ENCODE measurements at places on chromosomes 2 and 18. TPM values are rescaled to one million over a fixed set of nuclear protein-coding genes. Genes with fewer than 3 reads are reported as not detected.

GKN1 gene
- total RNA-seq = not detected

CHCHD5 gene
- total RNA-seq = 11.7 TPM

ABCB11 gene
- 0.29 TPM for total RNA-seq

FAM228B gene
- 5.3 TPM for total RNA-seq

NDUFS1 gene
- 65.7 TPM for total RNA-seq

L3MBTL4 gene
- total RNA-seq = 29.9 TPM

HDLBP gene
- total RNA-seq = 263 TPM

EGR4 gene
- not detected for total RNA-seq

DNA sequence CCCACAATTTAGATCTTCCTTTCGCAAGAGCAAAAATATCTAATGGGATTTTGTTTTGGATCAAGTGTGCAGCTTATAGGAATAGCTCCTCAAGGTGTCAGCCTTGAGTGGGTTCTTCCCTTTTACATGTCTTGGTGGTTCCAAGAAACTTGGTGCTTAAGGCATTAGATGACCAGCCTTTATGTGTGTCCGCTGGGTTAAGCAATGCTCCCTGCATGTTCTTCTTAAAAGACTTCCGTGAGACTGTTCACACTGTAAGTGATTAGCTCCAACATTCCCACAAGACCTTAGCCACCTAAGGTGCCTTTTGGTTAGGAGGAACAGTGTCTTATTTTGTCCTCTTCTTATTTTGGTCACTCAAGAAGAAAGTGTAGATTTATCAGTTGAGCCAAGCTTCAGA, 44.3 kb upstream of the GPR39 start:
- no peak overlapping the region for H3K4me3 ChIP-seq
- H3K27me3 ChIP-seq = peaks cover 3% of the 10 kb centered on the region
- no peak for DNase-seq
- no peak overlapping the region for H3K27ac ChIP-seq
- H3K36me3 ChIP-seq = no peaks in the 10 kb centered on the region

- no peak overlapping the region for H3K4me3 ChIP-seq
- DNase-seq = no peak
- no peaks in the 10 kb centered on the region for H3K4me1 ChIP-seq
- no peaks in the 10 kb centered on the region for H3K27me3 ChIP-seq
- H3K27ac ChIP-seq = no peak overlapping the region
These were observed 350.2 kb downstream of the RIT2 start for GRCh38 chr18:42765302-42765701.

DNA sequence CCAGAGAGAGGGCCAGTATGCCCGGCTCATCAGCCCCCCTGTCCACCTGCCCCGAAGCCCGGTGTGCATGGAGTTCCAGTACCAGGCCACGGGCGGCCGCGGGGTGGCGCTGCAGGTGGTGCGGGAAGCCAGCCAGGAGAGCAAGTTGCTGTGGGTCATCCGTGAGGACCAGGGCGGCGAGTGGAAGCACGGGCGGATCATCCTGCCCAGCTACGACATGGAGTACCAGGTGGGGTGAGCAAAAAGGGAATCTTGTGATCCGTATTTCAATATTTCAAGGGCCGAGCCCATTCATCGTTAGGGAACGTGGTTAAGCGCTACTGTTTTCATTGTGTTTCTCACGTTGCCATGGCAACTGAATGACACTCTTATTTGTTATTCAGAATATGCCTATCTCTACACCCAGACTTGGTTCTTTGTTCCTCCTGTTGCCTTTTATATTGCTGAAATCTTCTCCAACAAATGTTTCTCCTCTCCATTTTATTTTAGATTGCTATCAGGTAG, 81.5 kb downstream of the NRP2 start:
- peaks cover 18% of the 10 kb centered on the region for H3K4me1 ChIP-seq
- DNase-seq = peak; percentile 83
- H3K4me3 ChIP-seq = no peak overlapping the region
- H3K27ac ChIP-seq = no peak overlapping the region

- H3K27me3 ChIP-seq = no peaks in the 10 kb centered on the region
- H3K4me1 ChIP-seq = no peaks in the 10 kb centered on the region
- no peak overlapping the region for H3K4me3 ChIP-seq
- H3K36me3 ChIP-seq = no peaks in the 10 kb centered on the region
These were observed 362.6 kb upstream of the TCF4 start for GRCh38 chr18:55950379-55951166.

DNA sequence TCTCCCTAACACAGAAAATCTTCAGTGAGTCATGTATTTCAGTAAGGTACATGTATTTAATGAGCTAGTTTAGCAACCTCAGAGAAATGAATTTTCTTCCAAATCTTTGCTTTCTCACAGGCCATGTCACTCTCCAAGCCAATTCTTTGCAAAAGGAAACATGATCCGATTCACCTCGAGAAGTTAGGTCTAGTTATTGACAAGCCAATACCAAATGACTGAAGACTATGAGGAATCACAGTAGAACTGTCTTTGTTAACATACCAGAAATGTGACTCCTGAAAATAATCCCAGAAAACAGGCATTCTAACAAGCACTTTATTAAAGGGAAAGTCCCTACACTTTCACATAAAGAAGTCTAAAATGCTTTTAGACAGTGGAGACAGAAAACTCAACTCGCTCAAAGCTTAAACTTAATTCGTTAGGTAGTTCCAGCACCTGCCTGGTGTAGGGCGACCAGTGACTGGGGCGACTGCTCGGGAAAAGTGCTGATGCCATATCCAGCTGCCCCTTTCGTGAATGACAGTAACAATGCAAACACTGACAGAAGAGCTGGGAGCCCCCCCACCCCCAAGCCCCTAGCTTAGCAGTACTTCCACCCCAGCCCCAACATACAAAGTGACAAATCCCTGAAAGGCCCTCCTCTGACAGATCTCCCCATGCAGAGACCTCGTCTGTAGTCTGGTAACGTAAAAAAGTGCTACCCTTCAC, 1.8 kb downstream of the MEMO1 start:
- peaks cover 50% of the 10 kb centered on the region for H3K4me1 ChIP-seq
- no peaks in the 10 kb centered on the region for H3K36me3 ChIP-seq
- DNase-seq = no peak
- no peaks in the 10 kb centered on the region for H3K27me3 ChIP-seq
- H3K27ac ChIP-seq = peak overlapping the region; percentile 98
- peak overlapping the region; percentile 89 for H3K4me3 ChIP-seq

DNA sequence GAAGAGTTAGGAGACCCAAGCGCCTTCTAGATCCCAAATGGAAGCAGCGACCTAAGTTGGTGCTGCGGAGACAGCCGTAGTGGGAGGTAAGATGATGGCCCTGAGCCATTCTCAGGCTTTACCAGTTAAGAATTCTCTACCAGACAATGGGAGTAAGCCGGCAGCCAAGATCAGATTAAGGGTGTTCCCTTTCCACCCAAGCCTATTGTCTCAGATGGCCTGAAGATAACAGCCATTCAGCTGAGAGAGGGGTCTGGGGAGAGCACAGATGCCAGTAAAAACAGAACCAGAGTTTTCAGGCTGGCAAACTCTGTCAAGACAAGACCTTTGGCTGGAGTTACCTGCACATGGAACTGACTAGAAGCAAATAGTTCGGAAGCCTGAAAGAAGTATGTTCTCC, 191.7 kb upstream of the HAAO start:
- peak; percentile 22 for DNase-seq
- no peaks in the 10 kb centered on the region for H3K27me3 ChIP-seq
- no peaks in the 10 kb centered on the region for H3K4me1 ChIP-seq
- H3K4me3 ChIP-seq = no peak overlapping the region

DNA sequence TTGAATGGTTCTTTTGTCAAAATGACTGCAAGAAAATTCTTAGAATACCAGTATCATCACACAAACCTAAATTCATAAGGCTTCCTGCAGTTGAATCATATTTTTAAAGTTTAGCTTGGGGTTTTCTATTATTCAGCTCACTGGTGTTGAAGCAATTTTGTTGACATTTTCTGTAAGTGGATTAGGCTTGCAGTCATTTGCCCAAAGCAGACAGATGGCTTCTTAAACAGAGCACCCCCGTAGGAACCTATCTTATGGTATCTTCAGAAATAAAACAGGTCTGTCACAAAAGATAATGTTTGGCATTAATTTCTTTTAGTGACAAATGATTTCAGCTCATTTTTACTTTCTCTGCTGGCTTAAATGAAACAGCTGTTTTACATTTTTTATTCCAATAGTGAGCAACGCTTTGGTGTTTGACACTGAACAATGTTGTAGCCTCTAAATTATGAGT, 331.1 kb downstream of the PLCL1 start:
- H3K4me3 ChIP-seq = no peak overlapping the region
- no peaks in the 10 kb centered on the region for H3K36me3 ChIP-seq
- no peaks in the 10 kb centered on the region for H3K4me1 ChIP-seq
- no peak overlapping the region for H3K27ac ChIP-seq
- no peaks in the 10 kb centered on the region for H3K27me3 ChIP-seq
- no peak for DNase-seq

Data from suprapubic skin (tissue), 4 donors.